Motor neuron (in vitro differentiated cells): ENCODE measurements at places on chromosomes 4 and X.

GRCh38 chr4:76182463-76182862, 31.2 kb downstream of the SCARB2 start:
- ATAC-seq: no peak

GRCh38 chr4:151672996-151673395, 87.8 kb downstream of the GATB start:
- no peak for ATAC-seq

DNA sequence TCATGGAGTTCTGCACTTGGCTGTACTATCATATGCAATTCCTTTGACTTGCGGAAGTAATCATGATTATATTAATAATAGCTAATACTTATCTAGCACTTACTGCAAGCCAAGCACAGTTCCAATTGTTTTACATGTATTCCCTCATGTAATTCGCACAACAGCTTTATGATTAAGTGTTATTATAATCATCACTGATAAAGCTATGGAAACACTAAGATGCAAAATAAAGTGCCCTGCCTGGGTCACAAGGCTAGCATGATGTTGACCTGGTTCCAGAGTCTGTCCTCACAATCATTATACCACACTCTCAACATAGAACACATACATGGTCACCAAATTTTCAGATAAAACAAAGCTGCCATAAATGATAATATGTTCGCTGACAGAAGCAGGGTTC, 234.6 kb downstream of the FMR1NB start:
- no peak for ATAC-seq

GRCh38 chr4:79514621-79515329, 106.7 kb upstream of the GK2 start:
- peak; percentile 38 for ATAC-seq
